ENCODE measurements at places on chromosomes 2 and 18.
A peak's percentile ranks its signal among the peaks of the same experiment; 100 is the strongest.

DNA sequence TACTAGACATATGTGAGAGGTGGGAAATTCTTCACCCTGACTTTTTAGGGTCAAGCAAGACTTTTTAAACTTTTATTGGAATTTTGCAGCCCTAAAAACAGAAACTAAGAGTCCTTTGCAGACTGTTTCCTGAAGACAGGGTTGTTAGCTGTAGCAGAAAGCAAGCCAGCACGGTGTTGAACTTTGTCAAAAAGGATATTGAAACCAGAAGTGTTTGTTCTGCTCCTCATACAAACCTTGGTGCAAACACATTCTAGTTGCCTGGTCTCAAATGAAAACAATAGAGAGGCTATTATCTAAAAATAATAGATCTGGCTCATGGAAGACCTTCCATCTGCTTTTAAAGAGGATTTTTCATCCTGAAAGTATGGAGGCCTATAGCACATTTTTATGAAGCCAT is 65.8 kb upstream of the IGFBP5 start:
- no peak for DNase-seq

- DNase-seq, result no peak
Observed at GRCh38 chr2:31711737-31712136, 131.0 kb upstream of the SRD5A2 start.

- no peak for DNase-seq
Observed at GRCh38 chr18:2192562-2192961, 378.7 kb downstream of the METTL4 start.

DNA sequence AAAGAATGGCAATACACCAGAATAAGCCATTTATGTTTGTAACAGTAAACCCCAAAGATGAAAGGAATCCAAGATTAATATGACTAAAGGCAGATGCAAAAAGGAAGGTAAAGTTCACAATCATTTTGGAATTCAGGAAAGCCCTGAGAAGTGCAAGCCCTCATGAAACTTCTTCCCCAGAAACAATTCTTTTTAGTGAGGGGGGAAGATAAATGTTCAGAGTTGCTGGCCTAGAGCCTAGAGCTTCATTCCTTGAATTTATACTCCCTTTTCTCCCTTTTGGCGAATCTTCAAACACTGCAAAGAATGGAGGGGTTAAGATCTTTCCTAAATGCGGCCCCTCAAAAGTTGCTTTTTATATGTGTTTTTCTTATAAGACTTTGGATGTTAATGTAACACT is 368.8 kb downstream of the MEIS1 start:
- DNase-seq, result no peak

DNA sequence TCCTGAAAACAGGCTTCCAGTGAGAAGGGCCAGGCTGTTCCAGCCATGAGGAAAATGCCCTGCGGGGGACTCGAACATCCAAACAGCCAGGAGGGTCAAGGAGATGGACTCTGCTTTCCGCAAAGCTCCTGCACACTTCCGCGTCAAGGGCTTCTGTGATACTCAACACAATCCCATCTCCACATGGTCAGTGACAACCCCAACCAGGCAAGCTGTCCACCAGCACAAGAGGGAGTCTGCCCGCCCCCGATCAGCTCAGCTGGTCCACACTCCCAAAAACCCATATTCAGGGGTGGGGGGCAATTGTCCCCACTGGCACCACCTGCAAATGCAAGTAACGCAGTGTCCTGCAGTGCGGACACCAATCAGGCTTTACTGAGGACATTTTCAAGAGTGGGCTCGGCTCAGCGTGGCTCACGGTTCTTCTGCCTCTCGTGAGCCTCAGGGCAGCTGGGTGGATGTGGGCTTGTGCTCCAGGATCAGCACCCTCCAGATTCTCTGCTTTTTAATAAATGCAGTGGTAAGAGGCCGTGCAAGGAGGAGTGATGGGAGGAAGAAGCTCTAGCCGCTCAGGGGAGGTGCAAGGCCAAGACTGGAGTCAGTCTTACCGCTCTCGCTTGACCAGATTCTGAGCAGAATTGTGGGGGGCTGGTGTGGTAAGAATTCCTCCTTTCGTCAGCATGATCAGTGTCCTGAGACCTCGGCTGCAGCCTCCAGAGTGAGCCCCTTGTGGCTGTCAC is 19.5 kb upstream of the CIDEA start:
- no peak for DNase-seq

- DNase-seq, result no peak
Observed at GRCh38 chr2:64932371-64933216, 56.6 kb upstream of the SLC1A4 start.

DNA sequence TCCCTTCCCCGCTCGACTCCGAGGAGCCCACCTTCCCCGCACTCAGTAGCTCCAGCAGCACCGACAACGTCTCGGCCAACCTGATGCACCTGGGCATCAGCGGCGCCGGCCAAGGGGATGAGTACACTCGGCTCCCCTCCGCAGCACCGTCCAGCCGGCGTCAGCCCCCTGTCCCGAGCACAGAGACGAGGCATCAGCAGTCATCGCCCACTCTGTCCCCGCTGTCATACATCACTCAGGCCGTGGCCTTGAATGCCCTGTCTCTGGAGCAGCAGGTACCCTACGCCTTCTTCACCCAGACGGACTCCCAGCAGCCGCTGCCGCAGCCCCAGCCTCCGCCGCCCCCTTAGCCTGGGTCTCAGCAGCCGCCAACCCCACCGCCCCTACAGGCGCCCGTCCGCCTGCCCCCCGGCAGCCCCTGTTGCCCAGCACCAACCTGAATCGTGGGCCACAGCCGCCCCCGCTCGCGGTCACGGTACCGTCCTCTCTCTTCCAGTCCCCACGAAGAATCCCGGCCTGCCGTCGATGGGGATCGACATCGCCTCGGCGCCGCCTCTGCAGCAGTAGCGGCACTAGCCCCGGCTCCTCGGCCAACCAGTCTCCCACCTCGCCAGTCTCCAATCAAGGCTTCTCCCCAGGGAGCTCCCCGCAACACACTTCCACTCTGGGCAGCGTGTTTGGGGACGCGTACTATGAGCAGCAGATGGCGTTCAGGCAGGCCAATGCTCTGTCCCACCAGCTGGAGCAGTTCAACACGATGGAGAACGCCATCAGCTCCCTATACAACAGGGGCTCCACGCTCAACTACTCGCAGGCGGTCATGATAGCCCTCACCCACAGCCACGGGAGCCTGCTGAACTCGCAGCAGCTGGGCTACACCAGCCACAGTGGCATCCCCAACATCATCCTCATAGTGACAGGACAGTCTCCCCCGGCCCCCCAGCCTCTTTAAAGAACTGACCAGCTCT is 1195.9 kb upstream of the CHAC2 start:
- DNase-seq, result no peak

DNA sequence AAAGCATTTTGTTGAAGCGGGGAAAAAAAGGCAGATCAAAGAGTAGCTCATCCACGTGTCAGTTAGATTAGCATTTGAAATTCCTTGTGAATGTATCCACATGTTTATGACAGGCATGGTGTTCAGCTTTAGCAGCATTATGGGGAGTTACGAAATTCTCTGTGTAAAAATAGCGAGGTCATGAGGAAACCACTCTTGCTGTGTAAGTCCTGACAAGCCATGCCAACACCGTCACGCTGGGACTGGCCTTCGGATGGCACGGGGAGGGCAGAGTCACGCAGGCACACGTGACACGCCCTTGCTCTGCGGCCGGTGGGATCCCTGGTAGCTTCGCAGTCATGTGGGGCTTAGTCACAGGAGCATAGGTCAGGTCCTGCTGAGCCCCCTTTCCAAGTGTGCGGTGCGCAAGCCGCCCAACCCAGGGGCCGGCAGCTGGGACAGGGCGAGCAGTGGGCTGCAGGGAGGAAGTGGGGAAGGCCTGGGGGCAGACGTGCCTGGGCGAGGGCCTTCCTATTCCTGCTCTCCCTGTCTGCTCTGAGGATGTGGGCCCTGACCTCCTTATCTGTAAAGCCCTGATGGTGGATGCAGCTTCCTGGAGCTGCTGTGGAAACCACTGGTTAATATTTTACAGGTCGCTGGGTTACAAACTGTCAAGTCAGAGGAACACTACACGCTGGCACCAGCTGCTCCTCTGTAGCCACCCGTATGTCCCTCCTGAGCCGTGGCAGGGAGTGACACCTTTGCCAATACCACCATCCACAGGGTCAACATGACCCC is 18.0 kb downstream of the MBP start:
- no peak for DNase-seq

DNA sequence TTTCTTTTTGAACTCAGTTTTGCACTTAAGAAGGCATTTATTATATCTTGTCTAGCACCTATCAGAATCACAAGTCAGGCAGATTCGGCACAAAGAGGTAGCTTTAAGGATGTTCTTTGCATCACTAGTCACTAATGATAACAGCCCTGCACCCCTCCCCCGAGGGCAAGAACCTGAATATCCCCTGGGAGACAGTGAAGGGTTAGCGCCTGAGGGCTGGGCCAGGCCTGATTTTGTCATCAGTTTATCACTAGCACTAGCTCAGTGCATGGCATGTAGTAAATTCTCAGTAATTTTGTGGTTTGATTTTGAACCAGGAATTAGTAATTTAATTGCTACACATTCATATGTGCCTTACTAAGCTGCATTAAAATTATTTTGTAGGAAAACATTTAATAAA is 23.9 kb upstream of the HS6ST1 start:
- no peak for DNase-seq

DNA sequence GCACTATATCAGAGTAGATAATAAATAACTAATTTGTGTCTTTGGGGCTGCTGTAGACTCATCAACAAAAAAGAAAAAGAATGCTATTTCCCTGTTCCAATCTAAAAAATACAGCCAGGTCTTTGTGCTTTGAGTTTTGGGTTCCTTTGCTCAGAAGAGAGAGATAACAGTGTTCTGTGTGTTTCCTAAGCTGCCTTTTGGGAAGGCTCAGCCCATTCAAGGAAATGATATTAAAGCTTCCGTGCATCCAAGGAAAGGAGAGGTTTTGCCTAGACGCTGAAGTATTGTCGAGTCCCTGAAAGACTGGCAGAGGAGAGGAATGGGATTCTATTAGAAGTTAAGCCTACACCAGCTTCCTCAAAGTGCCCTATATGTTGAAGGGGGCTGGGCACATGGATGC is 25.8 kb upstream of the LRP2 start:
- DNase-seq, result no peak

GRCh38 chr2:43792653-43793052 is 18.8 kb downstream of the DYNC2LI1 start:
- DNase-seq, result no peak

DNA sequence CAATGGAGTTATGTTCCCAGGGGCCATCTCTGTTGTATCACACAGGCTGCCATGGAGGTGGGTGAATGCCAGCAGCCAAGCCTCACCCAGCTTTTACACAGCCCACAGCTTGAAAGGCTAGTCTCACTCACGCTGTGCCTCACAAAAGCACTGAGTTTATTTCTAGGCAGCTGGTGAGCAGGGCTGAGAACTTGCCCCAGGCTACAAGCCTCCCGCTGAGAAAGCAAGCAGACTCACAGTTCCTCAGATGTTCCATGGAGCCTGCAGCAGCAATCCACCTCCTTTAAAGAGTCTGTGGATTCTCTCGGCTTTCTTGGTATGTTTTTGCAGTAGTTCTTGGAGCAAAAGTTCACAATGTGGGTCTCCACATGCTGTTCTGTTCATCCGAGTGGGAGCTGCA is 40.9 kb upstream of the ALKAL2 start:
- no peak for DNase-seq

GRCh38 chr2:44723921-44724320 is 217.6 kb upstream of the SIX3 start:
- no peak for DNase-seq

GRCh38 chr2:82007071-82007664 is 1702.6 kb upstream of the LRRTM1 start:
- no peak for DNase-seq

DNA sequence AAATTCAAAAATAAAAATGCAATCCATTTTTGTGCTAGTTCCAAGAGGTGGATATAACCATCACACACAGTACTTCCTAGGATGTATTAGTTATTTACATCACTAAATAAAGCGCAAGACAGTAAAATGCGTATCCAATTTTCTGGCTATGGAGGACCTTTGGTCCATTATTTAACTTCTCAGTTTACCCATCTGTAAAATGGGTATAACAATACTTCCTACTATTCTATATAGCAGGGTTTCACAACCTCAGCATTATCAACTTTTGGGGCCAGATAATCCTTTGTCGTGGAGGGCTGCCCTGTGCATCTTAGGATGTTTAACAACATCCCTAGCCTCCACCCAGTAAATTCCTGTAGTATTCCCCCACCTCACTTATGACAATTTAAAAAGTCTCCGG is 275.1 kb upstream of the PKDCC start:
- no peak for DNase-seq

- DNase-seq, result no peak
Observed at GRCh38 chr2:1117569-1117968, 166.9 kb downstream of the SNTG2 start.

DNA sequence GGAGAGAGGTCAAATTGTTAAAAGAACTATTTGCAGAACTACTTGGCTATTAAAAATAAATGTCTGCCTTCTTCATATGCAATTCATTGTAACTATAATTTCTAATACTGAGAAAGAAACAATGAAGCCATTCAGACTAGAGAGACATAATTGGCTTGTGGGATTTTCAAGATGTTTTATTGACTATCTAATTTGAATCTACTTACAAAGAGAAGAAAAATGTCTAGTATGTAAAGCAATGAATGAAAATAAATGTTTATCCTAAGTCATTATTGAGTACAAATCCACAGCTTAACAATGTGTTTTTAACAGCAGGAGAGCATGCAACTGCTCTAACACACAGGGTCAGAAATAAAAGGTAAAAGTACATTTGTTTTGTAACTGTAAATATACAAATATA is 19.2 kb downstream of the RMP24 start:
- no peak for DNase-seq

- DNase-seq, result no peak
Observed at GRCh38 chr18:7597500-7597899, 30.4 kb downstream of the PTPRM start.

DNA sequence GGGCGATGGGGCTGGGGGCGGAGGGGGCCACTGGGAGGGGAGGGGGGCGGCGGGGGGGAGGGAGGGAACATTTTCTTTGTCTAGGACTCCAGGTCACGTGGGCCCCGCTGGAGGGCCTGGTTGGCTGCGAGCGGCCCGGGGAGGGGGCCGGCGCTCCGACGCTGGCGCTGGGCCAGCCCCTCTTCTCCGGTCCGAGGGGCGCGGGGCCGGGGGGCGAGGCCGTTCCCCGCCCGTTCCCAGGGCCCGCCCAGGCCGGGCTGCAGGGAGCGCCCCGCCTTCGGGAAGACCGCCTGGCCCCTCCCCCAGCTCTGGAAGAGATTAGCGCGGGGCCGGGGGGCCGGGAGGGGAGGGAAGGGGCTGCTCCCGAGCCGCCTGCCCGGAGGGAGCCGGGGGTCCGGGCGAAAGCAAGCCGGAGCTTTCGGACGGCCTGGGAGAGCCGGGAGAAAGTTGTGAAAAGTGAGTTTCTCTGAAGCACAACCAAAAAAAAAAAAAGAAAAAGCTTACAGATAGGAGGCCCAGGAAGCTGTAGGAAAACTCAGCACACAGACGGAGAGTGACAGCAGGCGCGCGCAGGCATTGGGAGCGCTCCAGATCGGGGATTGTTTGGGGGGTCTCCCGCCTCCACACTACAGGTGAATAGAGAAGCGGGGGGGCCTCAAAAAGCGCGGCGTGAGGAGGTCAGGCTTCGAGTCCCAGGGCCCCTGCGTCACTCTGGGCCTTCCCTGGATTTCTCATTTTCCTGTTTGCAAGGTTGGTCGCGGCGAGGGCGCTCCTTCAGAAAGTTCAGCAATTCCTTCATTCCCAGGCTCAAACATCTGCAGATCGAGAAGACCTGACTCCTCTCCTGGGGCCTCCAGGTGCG is 84.1 kb upstream of the POMC start:
- DNase-seq, result peak; percentile 50

- no peak for DNase-seq
Observed at GRCh38 chr2:45117383-45117782, 108.1 kb upstream of the SIX2 start.
